GM13977 (cell line): ENCODE measurements at places on chromosomes 4 and X.
A peak's percentile ranks its signal among the peaks of the same experiment; 100 is the strongest.

- DNase-seq: no peak
Observed at GRCh38 chr4:106624671-106625070, 256.1 kb upstream of the GIMD1 start.

GRCh38 chr4:93835929-93836328 lies 7.4 kb downstream of the ATOH1 start:
- DNase-seq: no peak

- DNase-seq: no peak
Observed at GRCh38 chr4:165133150-165133549, 20.5 kb upstream of the TMEM192 start.

DNA sequence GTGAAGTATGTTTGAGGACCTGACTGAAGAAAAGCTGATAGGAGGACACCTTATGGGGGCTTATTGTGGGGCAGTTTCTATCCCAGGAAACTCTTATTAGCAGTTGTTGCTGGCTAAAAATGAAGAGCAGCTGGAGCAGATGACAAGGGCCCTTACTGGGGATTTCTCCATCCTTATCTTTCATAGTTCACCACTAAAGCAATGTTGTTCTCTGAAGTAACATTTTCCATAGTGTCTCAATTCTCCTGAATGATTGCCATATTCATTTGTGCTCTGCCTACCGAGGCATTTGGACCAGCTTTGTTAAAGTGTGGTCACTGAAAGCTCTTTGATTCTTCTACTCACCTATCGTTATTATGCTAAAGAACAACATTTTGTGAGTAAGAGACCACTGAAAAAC lies 7.7 kb downstream of the ENOX2 start:
- no peak for DNase-seq

GRCh38 chr4:109278594-109279031 lies 23.8 kb downstream of the COL25A1 start:
- DNase-seq: no peak

DNA sequence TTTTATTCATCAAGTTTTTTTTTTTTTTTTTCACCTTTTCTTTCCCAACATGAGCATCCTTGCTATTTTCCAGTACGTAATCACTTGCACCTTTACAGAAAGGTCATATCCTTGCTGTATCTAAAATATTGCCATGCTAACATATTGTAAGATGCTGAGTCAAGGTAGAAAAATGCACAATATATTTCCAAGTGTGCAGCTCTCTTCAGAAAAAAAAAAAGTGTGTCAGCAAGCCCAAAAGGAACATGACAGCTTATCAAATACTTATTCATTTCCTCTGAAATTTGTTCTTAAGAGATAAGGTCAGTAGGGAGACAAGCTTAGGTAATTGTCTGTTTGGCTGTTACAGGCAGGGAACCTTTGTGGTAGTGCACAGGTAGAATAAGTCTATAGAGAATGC lies 27.0 kb downstream of the SH2D1A start:
- DNase-seq: no peak

DNA sequence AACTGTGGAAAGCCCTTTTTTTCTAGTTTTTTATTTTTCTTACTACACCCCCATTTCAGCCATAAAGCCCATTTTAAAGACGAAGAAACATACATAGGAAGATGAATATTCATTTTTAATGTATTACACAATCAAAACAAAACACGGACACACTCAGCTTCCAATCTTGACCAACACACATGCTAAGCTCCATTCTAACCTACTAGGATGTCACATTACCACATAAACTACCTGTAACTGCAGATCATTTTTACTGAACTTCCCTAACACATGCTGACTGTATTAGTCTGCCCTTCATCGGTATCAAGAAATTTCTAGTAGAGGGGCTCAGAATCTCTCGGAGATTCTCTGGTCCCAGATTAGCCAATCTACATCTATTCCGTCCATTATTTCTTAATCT lies 1.8 kb downstream of the CCNI start:
- DNase-seq: no peak

- no peak for DNase-seq
Observed at GRCh38 chr4:101156619-101157310, 190.6 kb downstream of the PPP3CA start.

DNA sequence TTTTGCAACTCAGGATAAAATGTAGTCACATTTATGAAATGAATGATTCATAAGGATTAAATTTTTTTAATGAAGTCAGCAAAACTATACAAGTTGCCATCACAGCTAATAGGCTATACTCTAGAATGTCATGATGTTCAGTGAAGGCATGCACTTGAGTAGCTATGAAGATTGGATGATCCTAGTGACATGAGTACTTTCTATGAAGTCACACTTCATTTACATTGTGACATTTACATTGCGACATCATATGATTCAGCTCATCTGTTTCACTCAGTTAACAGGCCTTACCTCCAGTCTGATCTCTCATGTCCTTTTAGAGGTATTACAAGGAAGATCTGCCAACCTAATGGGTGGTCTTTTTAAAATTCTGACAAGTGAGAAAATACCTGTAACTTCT lies 82.7 kb upstream of the FGF13 start:
- DNase-seq: no peak

DNA sequence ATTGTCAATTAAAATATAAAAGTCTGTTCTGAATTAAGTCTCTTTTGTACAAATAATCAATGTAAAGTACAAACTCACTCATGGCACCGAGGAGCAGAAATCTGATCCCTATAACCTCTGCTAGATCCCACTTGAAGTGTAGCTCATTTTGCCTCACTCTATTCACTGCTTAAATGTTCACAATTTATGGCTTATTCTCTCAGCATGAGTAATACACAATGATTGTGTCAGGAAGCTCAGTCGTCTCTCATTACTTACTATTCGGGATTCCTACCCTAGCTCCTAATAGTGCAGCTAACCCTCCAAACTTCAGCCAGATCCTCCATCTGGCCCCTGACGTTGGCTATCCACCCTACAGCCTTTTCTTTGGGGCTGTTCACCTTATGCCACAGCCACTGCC lies 4.7 kb upstream of the AMMECR1 start:
- DNase-seq: no peak

DNA sequence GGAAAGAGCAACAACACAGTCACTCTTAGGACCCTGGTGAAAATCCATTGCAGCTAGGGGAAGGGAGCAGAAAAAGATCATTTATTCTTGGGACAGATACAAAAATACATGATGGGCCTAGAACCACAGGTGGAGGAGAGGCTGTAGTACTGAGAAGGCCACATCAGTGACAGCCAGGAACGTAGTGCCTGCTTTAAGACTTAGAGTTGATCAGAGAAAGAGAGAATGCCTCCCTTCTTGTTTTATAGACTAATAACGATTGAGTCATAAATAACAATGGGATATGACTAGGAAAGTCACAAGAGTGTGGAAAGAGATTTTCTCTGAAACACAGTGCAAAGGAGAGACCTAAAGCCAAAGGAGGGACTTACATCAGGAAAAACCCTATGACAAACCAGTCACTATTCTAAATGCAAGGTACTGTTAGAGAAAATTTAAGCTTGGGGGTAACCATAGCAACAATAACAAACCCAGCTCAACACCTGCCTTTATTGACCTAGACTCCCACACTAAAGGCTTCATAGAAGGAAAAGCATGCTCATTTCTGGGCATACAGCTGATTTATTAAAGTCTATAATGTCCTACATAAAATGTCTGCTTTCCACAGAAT lies 1015.0 kb upstream of the GRID2 start:
- no peak for DNase-seq

DNA sequence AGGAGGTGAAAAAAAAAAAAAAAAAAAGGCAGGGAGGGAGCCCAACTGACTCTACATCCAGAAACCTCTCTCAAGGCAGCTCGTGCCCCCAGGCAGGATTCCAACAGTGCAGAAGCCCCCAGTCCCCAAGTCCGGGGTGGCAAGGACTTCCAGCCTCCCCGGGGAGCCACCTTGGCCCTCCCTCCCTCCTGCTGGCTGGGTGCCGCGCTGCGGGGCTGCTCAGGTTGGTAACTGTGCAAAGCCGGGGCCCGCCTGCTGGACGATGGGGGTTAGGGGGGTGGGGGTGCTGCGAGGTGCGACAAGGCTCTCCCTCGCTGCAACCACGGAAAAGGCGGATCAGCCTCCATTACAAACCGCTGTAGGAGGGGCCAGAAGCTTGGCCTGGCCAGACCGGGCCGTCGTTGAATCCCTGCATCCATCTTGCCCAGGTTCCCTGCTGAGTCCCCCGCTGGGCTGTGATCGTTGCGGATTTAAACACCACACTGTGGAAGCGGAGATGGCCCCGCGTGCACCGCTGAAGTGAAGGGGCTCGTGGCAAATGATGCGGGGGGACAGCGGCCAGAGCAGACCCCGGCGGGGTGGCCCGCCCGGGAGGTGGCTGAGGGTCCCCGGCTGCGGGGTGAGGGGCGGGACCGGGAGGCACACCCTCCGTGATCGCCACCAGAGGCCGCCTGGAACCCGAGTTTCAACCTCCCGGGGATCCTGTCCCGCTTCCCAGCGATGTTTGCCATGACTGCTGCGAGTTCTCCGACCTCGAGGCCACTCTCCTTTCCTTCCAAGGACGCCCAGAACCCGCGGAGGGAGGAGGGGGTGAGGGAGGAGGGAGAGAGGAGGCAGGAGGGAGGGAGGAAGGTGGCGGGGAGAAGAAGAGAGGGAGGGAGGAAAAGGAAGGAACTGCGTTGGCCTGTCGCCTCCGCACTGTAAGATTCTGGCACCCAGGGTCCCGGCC lies 58.0 kb upstream of the DDX3X start:
- peak; percentile 79 for DNase-seq

DNA sequence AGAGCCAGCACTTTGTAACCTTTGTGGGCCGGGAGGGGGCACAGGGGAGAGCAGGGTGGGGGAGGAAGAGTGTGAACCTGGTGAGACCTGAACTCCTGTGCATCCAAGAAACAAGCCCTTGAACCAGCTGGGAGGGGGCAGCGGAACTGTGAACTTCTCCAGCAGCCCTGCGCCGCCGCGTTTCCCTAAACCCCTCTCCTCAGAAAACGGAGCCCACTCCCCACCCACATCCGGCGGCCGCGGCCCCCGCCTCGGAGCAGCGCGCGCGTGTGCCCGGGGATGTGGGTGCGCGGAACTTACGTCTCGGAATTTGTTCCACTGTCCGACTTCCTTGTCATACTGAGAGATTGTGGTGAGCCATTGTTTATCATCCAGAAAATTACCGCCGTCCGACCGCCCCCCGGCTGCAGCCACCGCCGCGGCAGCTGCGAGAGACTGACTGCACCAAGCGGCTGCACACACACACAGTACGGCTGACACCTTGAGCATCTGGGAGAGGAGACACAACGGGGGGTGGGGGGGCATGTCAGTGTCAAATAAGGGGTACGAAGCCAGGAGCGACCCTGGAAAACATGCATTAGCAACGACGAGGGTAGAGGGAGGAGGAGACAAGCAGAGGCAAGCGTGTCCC lies 494 bp downstream of the SPOCK3 start:
- DNase-seq: peak; percentile 37

- DNase-seq: no peak
Observed at GRCh38 chr4:112280386-112281056, 5.2 kb downstream of the TIFA start.

DNA sequence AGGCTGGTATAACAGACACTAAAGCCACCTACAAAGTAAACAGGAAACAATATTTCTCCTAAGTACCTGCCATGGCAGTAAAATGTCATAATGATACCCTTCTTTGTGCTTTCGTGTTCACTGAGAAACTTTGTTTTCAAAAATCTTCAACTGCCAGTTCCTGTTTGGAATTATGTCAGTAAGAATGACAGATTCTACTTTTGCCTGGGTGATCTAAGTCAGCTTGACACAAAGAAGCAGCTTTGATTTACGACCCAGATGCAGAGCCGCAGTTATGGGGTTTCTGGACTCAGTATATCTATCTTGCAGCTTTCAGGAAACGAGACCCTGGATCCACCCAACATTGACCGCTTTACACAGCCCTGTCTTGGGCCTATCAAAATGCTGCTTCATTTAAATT lies 71.2 kb downstream of the SNX25 start:
- no peak for DNase-seq
